GM12878 (cell line): ENCODE measurements at places on chromosomes 4 and X.

GRCh38 chr4:120692964-120693363 is 229.6 kb downstream of the PRDM5 start:
- no peak for DNase-seq

DNA sequence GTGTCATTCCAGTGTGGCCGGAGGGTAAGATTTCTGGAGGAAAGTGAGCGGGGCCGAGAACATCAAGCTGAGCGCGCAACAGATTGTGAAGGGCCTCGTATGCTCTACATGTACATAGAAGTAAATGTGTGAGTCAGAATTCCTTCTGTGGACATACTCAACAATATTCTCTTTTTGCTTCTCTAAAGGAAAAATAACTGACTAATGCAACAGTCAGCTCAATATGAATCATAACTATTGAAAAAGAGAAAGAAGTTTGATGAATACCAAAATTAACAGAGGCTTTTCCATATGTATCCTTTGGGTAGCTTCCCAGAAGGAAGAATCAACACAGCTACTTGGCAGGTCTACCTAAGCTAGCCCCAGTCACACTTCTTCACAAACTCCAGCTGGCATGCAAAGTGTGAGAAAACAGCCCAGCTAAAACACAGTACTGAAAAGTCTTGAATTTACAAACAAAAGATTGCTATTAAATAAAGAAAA is 87.5 kb upstream of the ZFP42 start:
- no peak for DNase-seq

DNA sequence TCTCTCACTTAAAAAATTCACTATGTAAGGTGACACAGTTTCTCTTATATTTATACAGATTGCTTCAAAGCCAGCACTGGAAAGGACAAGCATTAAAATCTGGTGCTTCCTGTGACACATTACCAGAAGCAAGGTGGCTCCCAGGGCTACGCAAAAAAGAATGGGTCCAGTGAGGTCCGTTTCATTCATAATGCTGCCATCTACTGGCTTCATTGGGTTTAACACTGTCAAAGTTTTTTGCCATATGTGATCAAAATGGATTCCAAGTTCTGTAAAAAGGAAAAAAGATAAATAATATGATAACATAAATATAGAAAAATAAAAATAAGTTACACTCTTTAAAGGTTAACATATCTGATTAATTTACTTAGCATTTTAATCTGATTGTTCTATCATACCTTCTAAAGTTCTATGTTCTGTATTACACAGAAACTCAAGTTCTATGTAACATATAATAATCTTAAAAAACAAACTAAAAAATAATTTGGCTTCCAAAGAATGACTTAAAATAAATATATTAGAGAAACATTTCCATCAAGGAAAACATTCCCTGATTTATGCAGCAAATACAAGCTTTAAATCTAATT is 22.1 kb downstream of the YIPF7 start:
- DNase-seq, result peak; percentile 12

- no peak for DNase-seq
Observed at GRCh38 chr4:24472161-24472510, 112.2 kb downstream of the DHX15 start.
